NCI-H1930 (cell line): ENCODE measurements at places on chromosomes 5 and 9.

DNA sequence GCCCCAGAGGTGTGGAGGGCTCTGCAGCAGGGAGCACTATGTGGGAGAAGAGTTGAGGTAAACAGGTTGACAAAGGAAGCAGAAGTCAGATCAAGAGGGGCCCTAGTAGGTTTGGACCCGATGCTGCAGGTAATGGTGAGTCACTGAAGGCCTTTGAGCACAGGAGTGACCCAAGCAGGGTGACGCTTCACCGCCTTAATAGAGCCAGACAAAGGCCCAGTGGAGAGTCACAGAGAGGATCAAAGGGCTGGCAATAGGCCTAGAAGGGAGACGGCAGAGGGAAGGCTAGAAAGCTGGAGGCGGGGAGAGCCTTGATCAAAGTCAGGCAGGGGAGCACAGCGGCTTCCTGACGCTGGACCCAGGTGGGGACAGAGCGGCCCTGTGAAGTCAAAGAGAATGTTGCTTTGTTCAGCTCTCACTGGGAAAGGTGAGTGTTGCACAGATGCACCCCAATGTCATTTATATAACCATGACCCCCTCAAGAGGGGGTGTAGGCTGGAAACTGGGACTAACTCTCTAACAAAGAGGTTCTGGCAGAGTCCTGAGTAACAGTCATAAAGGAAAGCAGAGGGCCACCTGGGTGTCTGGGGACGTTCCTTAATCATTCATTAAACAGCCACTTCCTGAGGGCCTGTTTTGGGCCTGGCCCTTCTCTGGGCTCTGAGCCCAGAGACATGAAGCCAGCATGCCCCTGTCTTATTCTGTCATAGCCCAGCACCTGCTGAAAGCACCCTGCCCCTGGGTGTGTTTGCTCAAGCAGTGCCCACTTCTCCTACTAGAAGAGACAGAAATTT, 9.8 kb upstream of the CPLX2 start:
- no peak for DNase-seq

DNA sequence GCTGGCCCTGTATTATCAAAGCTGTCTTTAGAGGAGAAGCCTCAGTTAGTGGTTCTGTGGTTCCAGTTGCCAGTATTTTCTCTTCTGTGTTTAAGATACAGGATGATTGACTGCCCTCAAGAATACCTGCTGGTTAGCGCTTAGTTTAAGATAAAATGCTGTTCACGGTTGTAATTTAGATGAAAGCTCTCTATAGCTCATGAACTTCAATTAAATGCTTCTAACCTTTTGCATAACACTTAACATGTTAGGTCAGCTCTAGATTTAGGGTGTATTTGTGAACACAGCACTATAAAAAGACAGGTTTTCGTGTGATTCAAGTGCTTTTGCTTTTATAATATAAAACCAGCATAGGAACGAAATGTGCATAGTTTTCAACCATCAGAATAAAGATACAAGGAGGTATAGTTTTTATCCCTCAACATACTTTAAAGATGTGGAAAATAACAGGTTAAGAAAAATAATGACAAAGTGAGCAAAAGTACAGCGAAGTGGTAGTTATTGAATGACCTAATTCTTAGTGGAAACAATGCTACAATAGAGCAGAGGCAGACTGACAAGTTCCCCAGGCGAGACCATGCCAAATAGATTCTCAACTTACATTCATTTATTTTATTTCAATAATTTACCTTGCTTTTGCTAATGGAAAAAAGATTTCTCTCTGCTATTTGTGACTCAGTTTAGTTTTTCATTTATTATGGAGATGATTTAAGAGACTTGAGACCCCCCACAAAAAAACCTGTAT, 602.6 kb upstream of the DMAC1 start:
- no peak for DNase-seq

DNA sequence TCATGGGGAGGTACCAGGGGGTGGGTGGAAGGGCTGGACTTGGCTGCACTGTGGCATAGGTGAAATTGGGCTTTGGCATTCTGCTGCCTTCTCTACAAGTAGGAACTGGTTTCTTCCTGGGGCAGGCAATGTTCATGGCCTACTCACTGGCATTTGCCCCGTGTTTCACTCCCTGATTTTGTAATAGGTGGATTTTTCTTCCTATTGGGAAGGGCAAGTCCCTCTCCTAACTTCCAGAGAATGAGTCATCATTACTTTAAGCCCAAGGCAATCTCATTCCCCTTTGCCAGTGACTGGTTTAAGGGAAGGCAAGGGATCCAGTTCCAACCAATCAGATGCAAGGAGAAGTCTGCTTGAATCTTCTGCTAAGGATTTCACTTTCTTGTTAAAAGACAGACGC, 67.9 kb upstream of the ANKRD55 start:
- DNase-seq: no peak

DNA sequence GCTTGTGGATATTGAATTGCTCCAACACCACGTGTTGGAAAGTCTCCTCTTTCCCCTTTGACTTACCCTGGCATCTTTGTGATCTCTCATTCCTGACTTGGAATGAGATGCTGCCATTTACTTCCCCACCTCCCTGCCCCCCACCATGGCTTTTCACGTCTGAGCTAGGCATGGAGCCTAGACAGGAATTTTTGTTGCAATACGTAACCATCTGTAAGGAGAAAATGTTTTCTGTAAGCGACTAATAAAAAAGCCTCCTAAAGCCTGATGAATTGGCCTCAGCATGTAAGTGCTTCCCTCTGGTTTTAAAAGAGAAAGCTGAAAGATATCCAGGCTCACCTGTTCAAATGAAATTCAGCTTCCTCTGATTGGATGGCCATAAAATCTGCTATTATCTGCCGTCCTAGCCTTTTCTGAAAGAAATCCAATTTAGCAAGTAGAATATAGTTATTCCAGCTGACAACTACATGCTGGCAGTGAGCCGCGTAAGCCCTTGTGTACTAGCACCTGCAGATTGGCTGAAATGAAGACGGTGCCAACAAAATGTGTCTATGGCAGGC, 200.1 kb downstream of the NSG2 start:
- no peak for DNase-seq

- peak; percentile 44 for DNase-seq
Measured at GRCh38 chr9:127805620-127806019, 2.9 kb downstream of the FPGS start.

- DNase-seq: no peak
Measured at GRCh38 chr9:19442240-19442639, 33.4 kb downstream of the ACER2 start.

GRCh38 chr9:89659891-89660685, 55.3 kb downstream of the GADD45G start:
- DNase-seq: no peak

DNA sequence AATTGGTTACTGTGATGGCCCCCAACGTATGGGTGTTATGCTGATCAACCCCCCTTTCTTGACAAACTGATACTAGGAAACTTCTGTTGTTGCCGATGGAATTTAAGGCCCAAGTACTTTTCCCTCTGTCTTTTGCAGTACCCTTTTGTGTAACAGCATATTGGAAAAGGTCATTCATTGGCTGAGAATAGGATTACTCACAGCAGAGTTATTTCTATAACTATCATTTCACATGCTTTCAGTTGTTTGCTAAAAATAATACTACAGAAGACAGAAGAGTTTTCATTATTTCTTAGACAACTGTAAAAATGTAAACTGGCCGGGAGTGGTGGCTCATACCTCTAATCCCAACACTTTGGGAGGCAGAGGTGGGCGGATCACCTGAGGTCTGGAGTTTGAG, 329.5 kb downstream of the KIAA0825 start:
- DNase-seq: no peak

- DNase-seq: no peak
Measured at GRCh38 chr9:37363124-37363523, 59.4 kb upstream of the GRHPR start.

DNA sequence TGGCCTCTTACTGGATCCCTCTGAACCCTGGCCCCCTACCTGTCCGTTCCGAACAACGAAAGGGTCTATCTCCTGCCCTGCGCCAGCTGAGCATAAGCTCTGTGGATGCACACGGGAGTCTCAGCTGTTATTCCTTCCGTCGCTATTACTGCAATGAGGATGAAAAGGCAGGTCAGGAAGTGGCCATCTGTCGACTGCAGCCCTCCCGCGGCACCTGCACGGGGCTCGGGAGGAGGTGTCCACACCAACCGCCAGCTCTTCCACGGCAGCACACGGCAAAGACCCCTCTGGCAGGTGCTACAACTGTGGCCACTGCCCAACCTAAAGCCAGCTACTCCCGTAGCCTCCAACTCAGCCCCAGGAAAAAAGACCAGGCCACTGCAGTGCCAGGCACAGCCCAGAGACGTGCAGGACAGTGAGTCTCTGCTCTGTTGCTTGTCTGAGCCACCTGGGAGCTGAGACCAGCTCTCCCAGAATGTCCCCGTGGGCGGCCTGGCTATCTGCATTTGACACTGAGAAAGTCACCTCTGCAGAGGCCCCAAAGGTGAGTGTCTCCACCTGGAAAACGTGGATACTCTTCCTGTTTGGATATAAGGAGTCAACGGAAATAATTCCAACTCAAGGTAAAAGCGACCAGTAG, 19.1 kb downstream of the CAMSAP1 start:
- DNase-seq: no peak

GRCh38 chr5:131296213-131296672, 32.4 kb downstream of the CDC42SE2 start:
- DNase-seq: no peak

GRCh38 chr9:129072171-129072570, 8.7 kb upstream of the DOLPP1 start:
- no peak for DNase-seq

DNA sequence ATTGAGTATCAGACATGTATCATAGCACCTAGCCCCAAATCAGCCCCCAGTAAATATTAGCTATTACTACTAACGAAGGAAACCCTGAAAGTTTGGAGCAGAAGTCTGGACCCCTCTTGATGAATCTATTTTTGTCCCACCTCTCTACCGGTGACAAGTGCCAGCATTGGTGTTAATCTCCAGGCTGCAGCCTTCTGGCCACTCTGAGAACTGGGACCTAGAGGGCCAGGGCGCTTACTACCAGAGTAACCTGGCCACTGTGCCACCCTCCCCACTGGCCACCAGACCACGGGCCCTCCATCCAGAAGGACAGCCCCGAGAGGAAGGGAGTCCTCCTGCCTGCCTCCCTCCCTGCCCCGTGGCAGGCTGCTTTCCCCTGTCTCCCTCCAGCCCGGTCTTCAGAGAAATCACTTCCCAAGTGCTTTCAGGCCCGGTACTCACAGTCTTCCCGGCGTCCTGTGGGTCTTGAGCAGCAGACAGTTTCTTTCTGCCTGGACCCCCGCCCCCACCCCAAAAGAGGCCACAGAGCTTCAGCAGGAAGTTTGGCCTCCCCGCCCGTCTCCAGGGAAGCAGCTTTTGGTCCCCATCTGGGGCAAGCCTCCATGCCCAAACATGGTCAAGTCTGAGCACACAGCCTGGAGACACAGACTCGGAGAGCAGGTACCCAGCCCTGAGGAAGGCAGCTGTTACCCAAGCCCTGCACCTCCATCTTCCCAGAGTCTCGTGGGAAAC, at the start of gene KCNMB1:
Gene KCNMB1 (minus strand): TSS at position 550 of the 732 bp plus-strand sequence. CDS start 3,920 bp downstream, outside the sequence.
- DNase-seq: no peak

- DNase-seq: no peak
Measured at GRCh38 chr5:163459462-163459818, 462 bp downstream of the NUDCD2 start.

DNA sequence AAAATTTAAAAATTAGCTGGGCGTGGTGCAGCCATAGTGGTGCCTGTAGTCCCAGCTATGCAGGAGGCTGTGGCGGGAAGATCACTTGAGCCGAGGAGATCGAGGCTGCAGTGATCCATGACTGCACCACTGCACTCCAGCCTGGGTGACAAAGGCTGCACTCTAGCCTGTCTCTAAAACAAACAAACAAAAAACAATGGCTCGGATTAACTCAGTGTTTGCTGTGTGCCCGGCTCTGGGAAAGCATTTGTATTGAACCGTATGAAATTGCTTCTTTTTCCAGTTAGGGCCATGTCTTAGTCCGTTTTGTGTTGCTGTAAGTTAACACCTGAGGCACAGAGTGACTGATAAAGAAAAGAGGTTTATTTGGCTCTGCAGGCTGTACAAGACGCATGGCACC, 62.6 kb downstream of the CFAP77 start:
- no peak for DNase-seq

DNA sequence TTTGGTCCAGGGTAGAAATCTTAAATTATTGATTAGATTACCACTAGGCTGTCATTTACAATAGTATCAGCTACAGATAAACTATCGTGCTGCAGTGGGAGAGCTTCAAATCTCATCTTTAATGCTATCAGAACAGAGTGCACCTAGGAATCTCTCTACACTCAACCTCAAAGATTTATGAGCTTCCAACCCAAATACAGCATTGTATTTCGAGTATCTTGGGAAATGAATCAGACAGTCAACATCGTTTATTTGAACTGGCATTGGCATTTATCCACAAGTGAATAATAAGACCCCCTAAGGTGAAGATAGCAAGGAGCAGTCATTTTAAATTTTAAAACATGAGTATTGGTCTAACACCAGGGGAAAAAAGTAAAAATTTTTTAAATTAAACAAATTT, 1203.2 kb downstream of the CDH12 start:
- DNase-seq: no peak

- DNase-seq: no peak
Measured at GRCh38 chr9:33913541-33913940, 96.6 kb downstream of the UBE2R2 start.

GRCh38 chr5:35810601-35811000, 46.1 kb upstream of the IL7R start:
- no peak for DNase-seq

GRCh38 chr9:126326228-126327005, at the start of gene MVB12B:
Gene MVB12B (plus strand): TSS chr9:126326829. CDS start chr9:126326930, 101 bp downstream.
- peak; percentile 19 for DNase-seq

DNA sequence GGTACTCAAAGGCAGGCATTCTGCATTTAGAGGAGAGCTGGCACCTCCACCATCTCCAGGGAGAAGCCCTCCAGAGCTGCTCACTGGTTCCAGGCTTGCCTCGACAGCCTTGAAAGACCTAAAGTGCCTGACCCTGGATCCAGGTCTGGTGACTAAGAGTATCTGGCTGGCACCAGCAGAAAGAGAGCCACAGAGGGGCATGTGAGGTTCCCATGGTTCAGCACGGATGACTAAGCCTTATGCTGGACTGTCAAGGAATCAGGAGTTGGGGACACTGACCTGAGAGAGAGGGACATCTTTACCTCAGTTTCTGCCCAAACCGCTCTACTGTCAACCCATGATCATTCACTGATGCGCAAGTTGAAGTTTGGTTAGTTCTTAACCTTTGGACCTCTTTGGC, 3.0 kb downstream of the ACTL7A start:
- DNase-seq: no peak

GRCh38 chr5:40356248-40356647, 323.5 kb upstream of the PTGER4 start:
- no peak for DNase-seq
